ENCODE measurements at places on chromosomes 3 and 15.

DNA sequence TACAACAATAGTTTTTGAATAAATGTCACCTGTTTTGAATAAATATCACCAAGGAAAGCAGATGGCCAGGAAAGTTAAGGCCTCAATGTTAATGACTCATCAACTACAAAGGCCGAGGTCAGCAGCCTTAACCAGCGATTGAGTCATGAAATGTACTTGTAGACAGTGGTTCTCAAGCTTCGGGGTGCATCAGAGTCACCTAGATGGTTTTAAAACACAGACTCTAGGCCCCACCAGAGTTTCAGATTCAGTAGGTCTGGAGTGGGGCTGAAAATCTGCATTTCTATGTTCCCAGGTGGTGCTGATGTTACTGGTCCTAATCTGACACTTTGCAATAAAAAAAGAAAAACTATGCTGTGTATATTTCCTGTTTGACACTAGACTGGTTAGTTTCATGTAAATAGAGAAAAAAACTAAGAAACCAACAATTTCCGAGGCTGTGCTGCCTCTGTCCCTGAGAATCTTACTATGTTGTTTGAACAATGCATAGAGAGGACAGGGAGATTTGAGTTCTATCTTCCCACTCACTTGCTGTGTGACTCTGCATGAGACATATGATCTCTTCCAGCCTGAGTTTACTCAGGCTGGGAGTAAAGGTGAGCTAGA lies 9.8 kb downstream of the RAB27A start:
- DNase-seq, result no peak

GRCh38 chr3:59040902-59041301 lies 8.9 kb downstream of the CFAP20DC start:
- no peak for DNase-seq

DNA sequence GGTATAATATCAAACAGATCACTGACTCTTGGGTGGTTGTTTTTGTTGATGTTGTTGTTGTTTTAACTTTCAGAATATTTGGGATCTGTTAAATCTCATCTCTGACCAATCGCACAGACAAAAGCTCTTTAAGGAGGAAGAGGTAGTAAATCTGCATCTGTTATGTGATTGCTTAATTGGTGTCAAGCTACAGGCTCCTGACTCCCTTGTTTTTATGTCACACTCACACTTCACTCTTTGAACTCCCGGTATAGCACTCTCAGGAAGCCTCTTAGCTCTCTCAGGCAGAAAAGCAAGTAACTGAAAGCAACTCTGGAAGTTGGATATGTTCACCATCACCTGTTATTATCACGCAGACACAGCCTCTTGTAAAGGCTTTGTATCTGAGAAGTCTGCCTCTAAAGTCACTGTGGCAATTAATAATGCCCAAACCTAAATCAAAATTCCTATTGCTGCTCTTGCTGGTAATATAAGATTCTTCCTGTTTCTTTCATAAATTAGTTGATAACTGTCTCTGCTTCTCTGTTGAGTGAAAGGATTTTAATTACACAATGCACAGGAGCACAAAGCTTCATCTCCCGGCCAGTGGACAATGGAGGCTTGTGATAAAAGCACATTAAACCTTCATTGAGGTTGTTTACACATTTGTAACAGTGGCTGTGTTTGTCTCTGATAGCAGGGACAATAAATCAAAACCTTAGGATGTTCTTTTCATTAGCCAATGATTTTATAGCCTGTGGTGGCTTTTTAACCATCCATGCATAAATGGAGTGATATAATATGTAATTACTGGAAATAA lies 576.7 kb downstream of the MFSD1 start:
- peak; percentile 48 for DNase-seq

DNA sequence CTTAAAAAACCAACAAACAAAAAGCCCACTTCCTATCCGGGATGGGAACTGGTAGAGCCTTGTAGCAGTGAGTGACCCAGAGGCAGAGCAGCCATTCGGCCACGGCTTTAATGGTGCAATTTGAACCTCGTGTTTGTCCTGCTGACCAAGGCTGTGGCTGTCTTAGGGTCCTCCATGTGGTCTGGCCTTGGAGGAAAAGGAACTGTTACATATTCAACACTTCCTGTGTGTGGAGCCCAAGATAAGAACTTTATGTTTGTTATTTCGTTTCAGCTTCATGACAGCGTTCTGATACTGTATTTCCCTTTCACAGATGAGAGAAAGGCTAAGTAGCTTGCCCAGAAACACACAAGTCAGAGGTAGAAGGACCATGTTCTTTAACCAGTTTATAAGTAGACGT lies 269.8 kb downstream of the SV2B start:
- no peak for DNase-seq

- DNase-seq, result no peak
Observed at GRCh38 chr15:32685576-32685975, 32.2 kb upstream of the GREM1 start.

DNA sequence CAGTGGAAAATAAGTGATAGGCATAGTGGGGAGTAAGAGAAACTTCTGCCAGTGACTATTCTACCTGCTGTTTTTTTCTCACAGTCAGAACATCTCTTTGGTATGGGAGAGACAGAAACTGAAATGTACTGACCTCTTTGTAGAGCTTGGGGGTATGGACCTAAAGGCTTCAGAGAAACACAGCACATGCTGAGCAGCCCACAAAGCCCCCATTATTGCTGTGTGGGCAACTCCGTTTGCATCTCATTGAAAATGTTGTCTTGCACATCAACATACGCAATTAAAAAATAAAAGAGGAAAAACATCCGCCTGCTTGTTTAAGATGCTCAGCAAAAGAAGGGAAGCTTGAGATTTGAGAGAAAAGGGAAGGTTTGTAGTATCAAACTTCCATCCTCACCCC lies 443.4 kb upstream of the SEMA6D start:
- no peak for DNase-seq

- DNase-seq, result no peak
Observed at GRCh38 chr3:4606911-4607310, 113.8 kb downstream of the ITPR1 start.

GRCh38 chr3:135197856-135198255 lies 402.8 kb downstream of the EPHB1 start:
- no peak for DNase-seq

DNA sequence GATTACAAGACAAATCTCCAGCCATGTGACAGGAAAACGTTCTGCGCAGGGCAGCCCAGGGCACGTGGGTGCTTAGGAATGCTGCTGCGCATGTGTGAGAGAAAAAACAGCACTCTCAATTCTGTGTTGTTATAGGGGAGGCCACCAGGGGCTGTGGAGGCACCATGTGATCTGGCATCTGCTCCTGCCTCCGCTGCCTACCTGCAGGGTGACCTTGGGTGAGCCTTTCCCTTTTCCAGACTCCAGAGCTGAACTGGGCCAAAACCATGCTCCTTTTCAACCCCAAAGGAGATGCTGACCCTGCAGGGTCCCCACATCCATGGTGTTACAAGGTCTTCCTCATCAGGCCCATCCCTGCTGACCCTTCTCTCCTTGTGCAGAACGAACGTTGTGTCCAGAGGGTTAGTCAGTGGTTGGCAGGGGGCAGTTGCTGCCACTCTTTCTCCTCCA lies 81.5 kb upstream of the RASGRF1 start:
- DNase-seq, result no peak

- DNase-seq, result no peak
Observed at GRCh38 chr3:197706658-197707057, 30.0 kb downstream of the RUBCN start.

- no peak for DNase-seq
Observed at GRCh38 chr3:149374793-149375500, 2.5 kb downstream of the TM4SF1 start.

DNA sequence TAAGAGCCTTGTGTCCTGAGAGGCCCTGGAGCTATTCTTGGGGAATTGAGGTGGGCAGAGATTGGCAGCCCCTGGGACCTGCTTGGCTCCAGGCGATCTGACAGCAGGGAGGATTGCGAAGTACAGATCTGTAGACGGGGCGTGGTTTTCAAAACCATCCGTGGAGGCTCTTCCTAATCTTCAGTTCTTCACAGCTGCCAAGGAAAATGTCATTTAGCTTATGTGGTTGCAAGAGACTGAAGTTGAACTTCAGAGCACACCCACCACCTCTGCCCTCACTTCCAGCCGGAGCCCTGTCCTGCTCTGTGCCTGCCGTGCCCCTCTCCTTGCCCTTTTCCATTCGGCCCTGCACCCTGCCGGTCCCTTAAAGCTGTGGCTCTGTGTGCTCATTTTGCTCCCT lies 12.9 kb downstream of the NISCH start:
- DNase-seq, result no peak

DNA sequence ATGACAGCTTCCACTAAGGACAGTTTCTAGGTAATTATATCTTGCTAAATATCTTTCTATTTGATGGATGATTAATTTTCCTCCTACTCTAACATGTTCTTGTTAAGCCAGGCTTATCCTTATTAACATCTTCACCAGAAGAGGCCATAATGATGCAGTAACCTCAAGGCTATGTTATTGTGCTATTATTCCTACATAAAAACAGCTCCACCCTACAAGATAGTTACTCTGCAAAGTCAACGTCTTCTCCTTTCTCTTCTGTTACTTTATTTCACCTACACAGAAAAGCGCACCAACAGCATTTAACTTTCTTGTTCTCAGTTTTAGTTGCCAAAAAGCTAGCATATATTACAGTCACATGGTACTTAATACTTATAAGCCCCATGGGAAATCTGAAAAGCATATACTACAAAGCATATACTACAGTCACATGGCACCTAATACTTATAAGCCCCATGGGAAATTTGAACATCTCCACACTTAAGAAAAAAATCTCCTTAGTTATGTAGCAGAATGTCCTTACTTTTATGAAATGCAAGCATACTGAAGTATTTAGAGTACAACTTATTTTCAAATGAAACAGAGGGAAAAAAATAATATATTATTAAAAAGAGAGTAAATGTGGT lies 13.4 kb downstream of the ADAM10 start:
- no peak for DNase-seq

DNA sequence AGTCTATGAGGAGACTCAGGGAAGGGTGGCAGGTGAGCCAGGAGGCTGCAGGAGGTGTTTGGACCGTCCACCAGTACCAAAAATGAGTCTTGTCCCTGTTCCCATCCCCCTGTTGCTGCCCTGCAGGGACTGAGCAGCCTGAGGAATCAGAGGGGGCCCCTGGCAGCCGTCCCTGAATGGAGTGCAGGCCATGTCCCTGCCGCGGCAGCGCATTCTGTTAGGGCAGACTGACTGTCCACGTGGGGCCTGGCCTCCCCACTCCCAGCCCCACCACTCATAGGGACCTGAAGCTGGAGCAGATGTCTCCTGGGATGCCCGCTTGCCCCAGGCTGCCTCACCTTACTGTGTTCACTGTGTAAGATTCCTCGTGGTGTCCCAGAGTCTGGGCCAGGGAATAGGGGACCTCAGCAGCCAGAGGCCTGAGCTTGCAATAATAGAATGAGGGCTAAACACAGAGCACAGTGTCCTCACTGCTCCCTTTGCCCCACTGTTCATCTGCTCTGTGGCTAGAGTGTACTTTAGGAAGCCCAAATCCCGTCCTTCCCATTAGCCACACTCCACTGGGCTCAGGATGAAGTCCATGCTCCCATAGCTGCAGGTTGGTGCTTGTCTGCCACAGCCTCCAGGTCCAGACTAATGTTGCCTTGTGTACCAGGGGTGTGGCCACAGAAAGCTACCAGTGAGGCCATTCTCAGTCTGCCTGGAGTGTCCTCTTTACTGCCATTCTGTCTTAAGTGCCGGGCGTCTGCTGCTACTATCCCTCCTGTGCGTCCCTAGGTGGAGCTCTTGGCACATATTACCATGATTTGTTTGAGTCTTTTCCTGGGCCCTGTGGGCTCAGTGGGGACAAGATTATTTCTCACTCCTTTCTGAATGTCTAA lies 63.2 kb downstream of the HCN4 start:
- peak; percentile 89 for DNase-seq

GRCh38 chr3:184568560-184568923 lies 7.0 kb downstream of the EPHB3 start:
- DNase-seq, result no peak

DNA sequence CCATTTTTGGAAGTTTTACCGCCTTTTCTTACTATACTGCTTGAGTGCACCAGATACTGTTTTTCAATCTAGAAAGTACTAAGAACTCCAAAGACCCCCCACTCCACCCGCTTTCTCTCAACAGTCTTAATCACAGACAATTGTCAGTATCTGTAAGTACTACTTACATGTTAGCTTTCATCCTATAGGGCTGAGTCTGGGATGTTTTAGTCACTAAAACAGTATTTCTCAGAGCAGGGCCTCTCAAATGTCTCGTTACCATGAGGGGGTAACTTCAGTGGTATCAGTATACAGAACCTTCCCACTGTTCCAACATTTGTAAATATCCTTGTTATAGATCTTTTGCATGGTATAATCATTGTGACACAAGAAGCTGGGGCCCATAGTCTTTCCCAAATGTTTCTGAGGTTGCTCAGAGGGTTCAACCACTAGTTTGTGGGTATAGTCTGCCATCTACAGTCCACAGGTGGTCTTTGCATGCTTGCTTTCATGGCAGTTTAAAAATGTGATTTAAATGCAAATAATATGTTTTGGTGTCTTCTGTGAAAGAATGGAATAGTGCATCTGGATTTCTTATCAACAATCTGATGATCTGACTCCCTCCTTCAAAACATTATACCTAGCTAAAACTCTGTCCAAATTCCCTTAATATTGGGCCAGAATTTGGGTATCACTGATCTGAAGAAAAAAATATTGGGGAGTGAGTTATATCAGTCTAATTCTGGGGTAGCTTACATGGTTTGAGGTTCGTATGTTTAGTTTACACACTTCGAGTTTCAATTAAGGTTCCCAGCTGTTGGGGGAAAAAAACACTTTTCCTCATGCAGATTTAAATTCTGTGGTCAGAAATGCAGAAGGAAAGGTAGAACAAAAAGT lies 18.0 kb upstream of the DNAJC13 start:
- peak; percentile 29 for DNase-seq

DNA sequence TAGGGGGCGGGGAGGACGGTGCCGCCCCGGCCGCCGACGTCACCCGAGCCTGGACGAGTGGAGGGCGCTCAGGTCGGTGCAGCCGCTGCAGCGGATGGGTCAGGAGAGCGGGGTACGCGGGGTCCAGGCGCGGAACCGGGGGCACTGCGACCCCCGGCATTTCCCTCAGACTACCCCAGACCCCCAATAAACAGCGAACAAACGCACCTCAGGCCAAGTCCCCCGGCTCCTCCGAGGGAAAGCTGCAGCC lies 78.9 kb downstream of the IQSEC1 start:
- DNase-seq, result no peak

- peak; percentile 57 for DNase-seq
Observed at GRCh38 chr15:47669221-47669620, 48.1 kb upstream of the SEMA6D start.

- no peak for DNase-seq
Observed at GRCh38 chr3:186268616-186269448, 93.2 kb downstream of the DGKG start.

GRCh38 chr3:15122398-15122797 lies 23.4 kb upstream of the RBSN start:
- no peak for DNase-seq

Measured in COR-L47 (cell line).